ENCODE measurements at places on chromosomes 1 and 21.

DNA sequence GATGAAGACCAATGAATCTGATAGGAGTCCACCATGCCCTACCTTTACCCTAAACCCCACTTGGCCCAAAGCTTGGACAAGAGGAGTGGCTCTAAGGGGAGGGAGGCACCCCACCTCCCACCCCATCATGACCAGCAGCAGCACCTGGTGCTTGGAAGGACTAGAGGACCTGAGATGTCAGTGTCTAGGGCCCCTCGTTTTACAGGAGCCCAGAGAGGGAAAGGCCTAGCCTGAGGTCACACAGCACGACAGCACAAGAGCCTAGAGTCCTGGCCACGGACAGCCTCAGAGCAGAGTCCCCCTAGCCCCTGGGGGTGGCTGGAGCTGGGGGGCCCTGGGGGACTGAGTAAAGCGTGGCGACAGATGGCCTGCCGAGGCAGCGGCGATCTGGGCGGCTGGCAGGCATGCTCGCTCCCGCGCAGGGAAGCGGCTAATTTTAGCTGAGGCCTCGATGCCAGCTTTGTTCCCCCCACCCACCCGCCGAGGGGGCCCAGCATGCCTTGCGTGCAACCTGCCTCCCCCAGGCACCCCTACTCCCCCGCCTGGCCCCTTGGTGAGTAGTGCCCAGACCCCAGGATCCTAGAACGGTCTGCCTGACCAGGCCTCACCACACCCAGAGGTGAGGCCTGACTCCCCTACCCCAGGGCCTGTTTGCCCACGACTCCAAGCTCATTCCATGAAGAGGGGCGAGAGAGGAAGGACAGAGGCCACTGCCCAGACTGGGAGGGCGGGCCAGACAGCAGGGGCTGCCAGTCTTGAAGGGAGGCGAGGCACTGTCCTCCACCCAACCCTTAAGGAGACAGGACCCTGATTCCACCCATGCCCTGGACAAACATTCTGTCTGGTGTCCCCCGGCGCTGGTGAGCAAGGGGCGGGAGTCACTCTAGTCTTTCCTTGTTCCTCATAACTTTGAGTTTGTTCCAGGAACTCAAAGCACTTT, 39.0 kb downstream of the AHDC1 start:
- DNase-seq, result no peak

DNA sequence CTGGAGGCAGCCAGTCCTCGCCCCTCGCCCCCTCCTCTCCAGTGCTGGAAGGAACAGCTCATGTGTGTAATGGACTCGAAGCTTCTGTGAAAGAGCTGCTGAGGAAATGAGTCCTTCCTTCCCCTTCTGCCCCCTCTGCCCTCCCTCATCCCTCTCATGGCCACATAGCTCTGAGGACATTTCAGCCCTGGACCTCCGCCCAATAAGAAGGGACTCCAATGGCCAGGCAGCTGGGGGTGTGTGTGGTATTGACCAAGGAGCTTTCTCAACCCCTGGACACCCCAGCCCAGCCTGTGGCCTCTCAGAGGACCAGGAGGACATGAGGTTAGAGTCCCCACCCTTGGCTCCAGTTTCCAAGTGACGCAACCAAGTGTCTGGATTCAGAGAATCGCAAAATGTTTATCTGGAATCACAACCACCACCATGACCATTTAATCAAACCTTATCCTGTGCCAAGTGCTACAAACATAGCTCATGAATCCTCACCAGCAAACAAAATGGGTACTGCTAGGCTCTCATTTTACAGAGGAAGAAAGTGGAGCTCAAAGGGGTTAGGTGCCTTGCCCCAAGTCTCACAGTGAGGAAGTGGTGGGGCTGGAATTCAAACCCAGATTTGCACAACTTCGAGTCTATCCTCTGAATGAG, 47.8 kb upstream of the ECE1 start:
- no peak for DNase-seq

DNA sequence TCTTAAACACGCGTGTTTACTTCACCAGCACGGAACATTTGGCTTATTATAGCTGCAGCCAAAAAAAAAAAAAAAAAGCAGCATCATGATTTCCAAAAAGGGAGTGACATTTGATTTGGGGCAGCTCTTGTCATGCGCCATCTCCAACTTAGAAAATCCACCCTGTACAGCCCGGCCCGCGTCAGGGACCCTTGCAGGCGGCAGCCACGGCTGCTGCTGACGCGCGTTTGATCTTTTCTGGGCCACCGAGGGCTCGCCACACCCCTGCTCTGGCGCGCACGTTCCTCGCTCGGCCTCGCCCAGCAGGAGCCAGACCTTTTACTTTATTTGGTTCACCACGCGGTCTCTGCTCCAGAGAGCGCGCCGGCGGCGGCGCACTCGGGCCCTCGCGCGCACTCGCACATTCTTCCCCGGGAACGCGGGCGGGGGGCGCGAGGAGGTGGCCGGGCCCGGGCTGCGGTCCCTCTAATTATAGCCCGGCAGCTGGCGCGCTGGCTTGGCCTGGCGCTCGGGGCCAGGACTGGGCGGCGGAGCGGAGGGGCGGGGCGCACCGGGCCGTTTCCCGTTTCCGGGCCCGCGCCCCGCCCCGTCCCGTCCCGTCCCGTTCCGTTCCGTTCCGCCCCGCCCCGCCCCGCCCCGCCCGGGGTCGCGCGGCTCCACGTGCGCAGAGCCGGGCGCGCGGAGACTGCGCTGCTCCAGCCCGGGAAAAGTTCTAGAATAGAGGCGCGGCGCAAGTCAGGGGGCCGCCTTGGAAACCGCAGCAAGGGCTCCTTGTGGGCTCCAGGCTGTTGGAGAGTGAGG, 10.2 kb downstream of the IRF2BP2 start:
- peak; percentile 79 for DNase-seq

DNA sequence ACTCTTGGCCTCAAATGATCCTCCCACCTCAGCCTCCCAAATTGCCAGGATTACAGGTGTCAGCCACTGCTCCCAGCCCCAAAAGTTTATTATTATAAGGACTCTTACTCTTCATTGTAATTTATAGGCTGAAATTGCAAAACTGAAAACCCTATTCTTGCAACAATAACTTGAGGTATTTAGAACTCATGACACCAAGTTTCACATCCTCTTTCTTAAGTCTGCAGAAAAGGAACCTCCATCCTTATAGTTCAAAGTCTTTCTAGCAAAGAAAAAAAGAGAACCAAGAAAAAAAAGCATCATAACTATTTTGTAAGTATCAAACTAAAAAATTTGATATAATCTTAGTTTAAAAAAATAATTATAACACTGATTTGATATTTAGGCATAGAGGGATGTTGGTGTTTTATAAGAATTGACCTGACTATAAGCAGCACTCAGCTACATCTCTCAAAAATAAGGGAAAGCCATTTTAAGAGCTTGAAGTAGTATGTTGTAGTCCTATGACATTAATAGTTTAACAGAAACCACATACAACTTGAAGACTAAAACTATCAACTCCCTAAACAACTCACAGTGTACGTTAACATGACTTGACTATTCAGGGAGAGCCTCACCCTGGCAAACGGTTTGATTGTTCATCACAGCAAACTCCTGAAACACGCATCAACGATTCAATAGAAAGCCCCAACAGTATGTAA, 122.4 kb downstream of the AKT3 start:
- no peak for DNase-seq

DNA sequence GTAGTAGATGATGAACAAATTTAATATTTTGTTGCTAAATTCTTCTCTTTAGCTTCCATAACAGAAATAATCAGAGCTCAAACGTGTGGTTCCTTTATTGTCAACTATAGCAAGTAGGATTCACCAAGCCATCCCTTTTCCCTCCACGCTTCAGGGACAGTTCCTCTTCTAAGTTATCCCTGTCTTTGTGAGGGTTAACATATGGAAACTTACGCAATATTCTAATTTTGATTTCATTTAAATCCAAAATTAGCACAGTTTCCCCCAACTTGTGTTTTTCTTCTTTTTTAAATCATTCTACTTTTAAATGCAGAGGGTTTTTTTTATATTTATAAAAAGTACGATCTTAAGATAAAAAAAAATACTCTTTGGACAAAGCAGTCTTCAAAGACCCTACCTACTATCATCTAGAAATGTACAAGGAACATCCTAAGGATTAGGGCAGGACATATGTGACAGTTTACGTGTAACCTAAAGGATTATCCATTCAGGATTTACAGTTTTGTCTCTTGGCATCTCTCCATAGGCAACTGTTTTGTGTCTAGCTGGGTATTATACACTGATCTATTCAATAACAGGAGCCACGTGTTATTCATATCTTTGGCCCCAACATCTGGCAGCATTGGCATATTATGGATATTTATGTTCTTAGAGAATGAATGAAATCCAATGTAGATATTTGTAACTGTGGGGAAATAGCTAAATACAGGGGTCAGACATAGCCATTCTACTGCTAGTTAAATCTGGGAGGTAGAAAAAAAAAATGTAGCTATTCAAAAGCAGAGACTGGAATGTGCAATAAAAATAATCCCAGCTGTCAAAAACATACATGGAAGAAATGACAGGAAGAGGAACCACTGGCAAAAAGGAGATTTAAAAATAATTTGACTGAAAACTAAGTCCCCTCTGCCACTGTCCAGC, 272.9 kb downstream of the NEGR1 start:
- no peak for DNase-seq

DNA sequence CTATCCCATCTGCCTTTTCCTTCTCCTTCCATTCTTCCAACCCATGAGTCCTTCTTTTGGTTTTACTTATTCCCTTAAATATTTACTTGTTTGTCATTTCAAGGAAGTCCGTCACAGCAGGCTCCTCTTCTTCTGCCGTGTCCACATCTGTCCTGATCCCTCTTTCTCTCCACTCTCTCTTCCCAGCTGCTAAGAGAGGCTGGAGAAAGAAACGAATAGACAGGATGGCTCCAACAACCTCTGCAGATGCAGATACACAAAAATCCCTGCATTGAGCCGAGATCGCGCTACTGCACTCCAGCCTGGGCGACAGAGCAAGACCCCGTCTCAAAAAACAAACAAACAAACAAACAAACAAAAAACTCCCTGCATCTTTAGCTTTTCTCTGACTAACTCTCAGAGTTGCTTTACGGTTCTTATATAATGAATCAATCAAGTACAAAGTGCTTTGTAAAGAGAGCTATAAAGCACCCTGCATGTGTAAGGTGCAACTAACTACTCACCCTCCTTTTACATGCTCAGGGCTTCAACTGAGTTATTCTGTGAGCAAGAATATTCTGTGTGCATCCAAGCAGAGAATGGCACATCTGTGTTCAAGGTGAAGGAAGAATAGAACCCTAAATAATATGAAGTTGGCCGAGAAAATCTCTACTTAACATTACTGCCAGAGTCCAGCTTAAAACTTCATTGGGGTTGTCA, 3.8 kb upstream of the SAMD13 start:
- no peak for DNase-seq

Measured in CD4-positive, alpha-beta T cell treated with Interleukin-17A for 1 hour (primary cell).